Activated T-cell treated with anti-CD3 and anti-CD28 coated beads, Interleukin-2, amount 50 U/mL, for 4 hours (primary cell): ENCODE measurements at places on chromosomes 7 and 10. TPM values are rescaled to one million over a fixed set of nuclear protein-coding genes. Genes with fewer than 3 reads are reported as not detected.

Gene ZNF467
- 0.16 TPM for total RNA-seq

Gene RELN
- 0.22 TPM for total RNA-seq

Gene SOSTDC1
- not detected for total RNA-seq

Gene LDB3
- total RNA-seq, result 0.24 TPM

Gene CH25H
- 0.11 TPM for total RNA-seq

Gene MAGI2
- 0.10 TPM for total RNA-seq

Gene MCM10
- total RNA-seq, result 39.3 TPM

Gene CPN1
- not detected for total RNA-seq

Gene FAM170B
- not detected for total RNA-seq

Gene INSYN2A
- not detected for total RNA-seq
